Right renal cortex interstitium (tissue), 3 donors: ENCODE measurements at places on chromosomes 3 and 15. TPM values are rescaled to one million over a fixed set of nuclear protein-coding genes. Genes with fewer than 3 reads are reported as not detected.

The THBS1 gene
- 167 TPM for polyA plus RNA-seq

The TP63 gene
- polyA plus RNA-seq, result 1.9 TPM

The SFMBT1 gene
- 11.6 TPM for polyA plus RNA-seq

The C3orf70 gene
- polyA plus RNA-seq, result 8.2 TPM

GRCh38 chr3:22129101-22129500 lies 378.1 kb upstream of the ZNF385D start:
- DNase-seq, result no peak

GRCh38 chr3:15682561-15683185 lies 81.1 kb downstream of the BTD start:
- no peak for DNase-seq

DNA sequence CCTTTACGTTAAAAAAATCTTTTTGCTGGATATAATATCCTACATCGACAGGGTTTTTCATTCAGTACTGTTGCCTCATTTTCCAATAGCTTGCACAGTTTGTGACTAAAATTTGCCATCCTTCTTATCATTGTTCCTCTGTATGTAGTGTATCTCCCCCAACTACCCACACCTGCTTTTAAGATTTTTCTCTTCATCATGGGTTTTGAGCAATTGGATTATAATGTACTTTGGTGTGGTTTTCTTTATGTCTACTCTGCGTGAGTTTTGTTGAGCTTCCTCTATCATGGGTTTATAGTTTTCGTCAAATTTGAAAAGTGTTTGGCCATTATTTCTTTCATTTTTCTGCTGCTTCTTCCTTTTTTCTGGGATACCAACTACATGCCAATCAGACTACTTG lies 39.6 kb upstream of the MEF2A start:
- DNase-seq, result no peak

DNA sequence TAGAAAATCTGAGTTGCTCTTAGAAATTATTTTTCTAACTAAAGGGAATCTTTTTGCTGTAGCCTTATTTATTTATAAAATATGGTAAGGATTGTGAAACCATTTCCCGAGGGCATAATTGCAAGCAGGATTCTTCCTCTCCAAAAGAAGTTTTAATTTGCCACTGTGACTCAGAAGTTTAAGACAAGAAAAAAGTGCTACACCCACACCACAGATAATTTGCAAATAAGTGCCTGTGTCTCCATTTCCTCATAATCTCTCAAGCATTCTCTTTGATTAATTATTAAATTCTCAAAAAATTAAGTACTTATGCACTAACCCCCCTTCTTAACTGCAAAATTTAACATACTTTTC lies 43.6 kb downstream of the RASA2 start:
- no peak for DNase-seq

DNA sequence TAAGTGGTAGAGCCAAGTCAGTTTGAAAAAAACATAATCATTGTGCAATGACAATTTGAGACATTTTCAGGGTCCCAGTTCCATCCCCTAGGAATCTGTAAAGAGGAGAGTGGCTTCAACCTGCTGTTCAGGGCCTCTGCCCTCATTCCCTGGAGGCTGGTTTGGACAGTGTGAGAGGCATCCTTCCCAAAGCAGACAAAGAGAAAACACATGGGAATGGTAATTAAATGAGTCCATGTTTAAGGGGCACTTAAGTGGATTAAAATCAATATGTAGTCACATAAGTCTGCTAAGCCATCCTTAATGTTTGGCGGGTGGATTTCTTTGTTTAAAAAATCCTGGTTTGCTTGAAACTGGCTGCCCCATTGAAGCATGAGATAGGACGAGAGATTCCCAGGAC lies 146.3 kb upstream of the CTDSPL start:
- DNase-seq, result no peak

DNA sequence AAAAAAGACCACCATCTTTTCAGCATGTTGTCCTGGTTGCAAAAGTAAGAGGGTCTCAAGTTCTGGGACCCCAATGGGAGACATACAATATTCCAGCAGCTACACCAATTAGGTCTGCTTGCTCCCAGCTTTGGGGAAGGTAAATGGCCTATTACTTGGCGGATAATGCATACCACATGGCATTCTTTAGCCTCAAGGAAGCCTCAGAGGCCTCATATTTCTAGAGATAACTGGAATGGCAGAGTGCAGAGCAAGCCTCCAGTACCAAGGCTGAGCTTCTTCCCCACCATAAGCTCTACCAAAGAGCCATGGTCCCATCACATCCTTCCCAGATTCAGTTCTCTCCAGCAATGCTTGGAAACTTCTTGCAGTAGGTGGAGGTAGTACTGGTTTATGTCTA lies 493.8 kb downstream of the SHQ1 start:
- DNase-seq, result no peak

- DNase-seq, result no peak
These were observed 305.0 kb downstream of the NLGN1 start for GRCh38 chr3:173702561-173702960.
